Fibroblast of skin of abdomen (primary cell): ENCODE measurements at places on chromosomes 12 and 14.

DNA sequence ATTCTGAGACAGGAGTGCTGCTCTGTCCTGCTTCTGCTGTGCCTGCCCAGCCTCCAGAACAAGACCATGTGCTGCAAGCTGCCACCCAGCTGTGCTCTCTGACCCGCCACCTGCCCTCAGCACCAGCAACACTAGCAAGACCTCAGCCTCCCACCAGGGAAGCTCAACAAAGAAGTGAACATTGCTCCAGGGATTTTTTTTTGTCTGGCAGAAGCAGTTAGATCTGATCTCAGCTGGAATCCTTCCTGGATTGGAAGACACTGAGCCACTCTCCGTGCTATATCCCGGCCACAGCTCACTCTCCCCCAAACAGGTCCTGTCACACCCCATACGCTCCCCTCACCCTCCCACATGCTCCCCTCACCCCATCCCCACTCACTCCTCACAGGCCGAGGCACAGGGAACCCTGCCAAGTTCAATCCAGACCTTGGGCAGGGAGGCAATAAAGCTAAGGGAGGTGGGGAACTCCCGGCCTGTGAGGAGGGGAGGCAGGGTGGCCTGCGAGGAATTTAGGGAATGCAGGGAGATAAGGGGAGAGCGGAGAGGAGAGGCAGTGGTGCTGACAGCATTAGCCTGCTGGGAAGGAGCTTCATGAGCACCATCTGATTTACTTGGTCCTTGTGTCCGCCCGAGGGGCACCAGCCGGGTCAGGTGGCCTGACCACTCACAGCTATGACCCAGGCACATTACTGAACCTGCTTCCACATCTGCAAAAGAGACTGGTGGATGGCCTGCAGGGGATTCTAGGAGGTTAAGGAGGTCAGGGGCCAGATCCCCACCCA lies 29.7 kb downstream of the CCDC85C start:
- peak; percentile 91 for DNase-seq

GRCh38 chr12:4140581-4141301 lies 132.8 kb upstream of the CCND2 start:
- DNase-seq: no peak

- no peak for DNase-seq
Measured at GRCh38 chr12:118448341-118448740, 72.0 kb downstream of the SUDS3 start.

DNA sequence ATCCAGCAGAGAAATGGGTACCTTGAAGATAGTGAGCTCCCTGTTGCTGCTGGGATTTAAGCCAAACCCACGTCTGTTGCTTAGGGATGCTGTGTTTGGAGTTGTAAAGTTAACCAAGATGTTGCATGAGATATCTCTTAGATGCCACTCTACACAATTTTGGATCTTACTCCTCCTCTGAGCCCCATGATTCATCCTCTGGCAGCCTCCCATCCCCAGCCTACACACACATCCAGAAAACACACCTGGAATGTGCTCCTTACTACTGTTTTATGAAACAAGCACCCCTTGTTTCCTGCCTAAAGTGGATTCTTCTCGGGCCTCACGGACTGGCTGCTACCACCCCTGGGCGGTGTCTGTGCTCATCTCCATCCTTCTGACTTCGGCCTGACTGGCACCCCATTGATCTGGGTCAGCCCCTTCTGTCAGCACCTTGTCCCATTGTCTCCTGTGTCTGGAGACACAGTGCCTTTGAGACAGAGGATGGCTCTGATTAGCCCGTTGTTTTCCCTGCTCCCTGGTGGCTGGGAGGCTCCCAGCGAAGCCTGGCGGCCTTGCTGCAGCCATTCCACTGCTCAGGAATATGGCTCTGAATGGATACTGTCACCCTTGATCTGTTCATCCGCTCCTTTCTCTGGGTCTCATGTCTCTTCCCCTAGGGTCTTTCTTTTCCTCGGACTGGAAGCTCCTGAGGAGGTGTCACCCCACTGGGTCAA lies 24.3 kb downstream of the TSPAN9 start:
- peak; percentile 45 for DNase-seq

DNA sequence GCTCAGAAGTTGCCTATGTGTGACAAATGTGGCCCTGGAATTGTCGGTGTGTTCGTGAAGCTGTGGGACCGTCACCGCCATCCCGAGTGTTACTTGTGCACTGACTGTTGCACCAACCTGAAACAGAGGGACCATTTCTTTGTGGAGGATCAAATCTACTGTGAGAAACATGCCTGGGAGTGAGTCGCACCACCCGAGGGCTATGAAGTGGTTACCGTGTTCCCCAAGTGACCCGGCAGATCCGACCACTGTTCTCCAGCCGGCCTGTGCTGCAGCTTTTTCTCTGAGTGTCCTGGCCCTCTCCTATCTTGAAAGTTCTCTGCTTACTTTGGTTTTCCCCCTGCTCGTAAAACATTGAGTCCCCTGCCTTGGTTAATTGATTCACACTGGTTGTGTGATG lies 65.3 kb downstream of the VCPKMT start:
- no peak for DNase-seq

DNA sequence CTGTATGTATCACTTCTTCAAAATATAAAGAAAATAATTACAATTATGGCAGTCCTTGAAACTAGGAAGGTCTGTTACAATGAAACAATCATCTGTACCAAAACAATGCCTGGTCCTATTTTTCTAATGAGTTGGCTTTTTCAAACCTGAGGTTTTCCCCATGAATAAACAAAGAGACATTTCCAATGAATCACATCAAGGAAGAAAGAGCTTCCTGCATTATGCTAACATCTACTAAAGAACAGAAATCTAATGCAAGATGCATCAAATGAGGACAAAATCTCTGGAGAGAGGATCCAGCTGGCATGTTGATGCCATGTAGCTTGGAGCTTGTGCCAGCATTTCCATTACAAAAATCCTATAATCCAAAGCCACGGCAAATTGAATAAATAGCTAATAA lies 29.3 kb downstream of the NIN start:
- DNase-seq: peak; percentile 44

- no peak for DNase-seq
Measured at GRCh38 chr14:86521031-86521730, 991.2 kb downstream of the FLRT2 start.

GRCh38 chr12:81005606-81006005 lies 67.9 kb upstream of the LIN7A start:
- no peak for DNase-seq

DNA sequence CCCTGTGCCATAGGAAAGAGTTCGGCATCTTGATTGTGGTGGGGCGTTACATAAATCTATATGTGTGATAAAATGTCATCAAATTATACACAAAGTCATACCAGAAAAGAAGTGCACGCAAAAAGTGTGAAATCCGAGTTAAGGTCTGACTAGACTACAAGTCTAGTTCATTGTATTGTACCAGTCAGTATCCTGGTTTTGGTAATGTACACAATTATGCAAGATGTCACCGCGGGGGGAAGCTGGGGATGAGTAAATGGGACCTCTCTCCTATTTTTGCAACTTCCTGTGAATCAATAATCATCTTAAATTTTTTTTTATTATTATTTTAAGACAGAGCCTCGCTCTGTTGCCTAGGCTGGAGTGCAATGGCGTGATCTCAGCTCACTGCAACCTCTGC lies 43.2 kb upstream of the BCL11B start:
- no peak for DNase-seq

GRCh38 chr12:32217354-32218310 lies 111.0 kb downstream of the BICD1 start:
- DNase-seq: peak; percentile 97

DNA sequence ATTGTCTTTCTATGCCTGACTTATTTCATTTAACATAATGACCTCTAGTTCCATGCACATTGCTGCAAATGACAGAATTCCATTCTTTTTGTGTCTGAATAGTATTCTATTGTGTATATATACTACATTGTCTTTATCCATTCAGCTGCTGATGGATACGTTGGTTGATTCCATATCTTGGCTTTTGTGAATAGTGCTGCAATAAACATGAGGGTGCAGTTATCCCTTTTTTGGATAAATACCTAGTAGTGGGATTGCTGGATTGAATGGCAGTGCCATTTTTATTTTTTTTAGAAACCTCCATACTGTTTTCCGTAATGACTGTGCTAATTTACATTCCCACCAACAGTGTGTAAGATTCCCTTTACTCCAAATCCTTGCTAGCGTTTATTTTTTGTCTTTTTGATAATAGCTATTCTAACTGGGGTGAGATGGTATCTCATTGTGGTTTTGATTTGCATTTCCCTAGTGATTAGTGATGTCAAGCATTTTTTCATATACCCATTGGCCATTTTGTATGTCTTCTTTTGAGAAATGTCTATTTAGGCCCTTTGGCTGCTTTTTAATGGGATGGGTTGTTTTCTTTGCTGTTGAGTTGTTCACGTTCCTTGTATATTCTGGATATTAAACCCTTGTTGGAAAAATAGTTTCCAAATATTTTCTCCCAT lies 2.3 kb downstream of the OAS2 start:
- DNase-seq: no peak

DNA sequence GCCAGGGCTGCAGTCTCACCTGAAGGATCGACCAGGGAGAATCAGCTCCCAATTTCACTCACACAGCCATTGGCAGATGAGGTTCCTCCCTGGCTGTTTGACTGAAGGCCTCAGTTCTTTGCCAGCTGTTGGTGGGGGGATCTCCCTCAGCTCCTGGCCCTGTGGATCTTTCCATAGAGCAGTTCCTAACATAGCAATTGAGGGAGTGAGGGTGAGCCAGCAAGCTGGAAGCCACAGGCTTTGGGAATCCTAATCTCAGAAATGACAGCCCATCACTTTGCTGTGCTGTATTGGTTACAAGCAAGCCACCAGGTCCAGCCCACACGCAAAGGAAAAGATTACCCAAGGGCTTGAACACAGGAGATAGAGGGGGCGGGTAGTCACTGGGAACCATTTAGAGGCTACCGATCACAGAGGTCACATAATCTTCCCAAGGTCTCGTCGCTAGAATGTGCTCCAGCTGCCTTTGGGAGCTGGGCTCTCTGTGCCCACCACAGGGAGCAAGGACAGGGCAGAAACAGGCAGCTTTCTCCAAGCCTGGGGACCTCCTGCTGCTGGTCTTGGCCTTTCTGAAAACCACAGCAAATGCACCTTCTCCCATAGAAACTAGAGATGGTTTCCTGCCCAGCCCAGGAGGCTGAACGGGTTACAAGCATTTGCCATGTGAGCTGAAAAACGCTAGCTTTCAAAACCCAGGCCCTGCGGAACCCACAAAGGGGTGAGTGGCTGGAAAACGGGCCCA lies 4.6 kb upstream of the OTUB2 start:
- no peak for DNase-seq

GRCh38 chr12:63521706-63522105 lies 146.6 kb downstream of the DPY19L2 start:
- no peak for DNase-seq

GRCh38 chr12:102118874-102119273 lies 1.0 kb downstream of the NUP37 start:
- DNase-seq: no peak

DNA sequence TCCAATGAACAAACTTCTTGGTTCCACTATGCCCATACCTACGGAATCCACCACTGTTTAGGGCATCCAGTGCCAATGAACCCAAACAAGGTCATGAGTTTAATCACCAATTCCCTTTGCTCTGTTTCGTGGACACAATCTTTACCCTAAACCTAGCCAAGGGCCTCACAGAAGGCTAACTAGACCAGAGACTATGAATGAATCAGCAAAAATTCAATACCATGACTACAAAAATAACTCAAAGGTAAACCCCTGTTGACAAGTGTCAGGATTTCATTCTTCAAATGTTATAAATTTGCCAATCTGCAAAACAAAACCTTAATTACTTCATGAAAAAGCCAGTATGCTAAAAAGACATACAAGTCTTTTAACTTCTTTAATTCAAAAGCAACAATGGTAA lies 96.7 kb downstream of the CEP128 start:
- DNase-seq: peak; percentile 4

DNA sequence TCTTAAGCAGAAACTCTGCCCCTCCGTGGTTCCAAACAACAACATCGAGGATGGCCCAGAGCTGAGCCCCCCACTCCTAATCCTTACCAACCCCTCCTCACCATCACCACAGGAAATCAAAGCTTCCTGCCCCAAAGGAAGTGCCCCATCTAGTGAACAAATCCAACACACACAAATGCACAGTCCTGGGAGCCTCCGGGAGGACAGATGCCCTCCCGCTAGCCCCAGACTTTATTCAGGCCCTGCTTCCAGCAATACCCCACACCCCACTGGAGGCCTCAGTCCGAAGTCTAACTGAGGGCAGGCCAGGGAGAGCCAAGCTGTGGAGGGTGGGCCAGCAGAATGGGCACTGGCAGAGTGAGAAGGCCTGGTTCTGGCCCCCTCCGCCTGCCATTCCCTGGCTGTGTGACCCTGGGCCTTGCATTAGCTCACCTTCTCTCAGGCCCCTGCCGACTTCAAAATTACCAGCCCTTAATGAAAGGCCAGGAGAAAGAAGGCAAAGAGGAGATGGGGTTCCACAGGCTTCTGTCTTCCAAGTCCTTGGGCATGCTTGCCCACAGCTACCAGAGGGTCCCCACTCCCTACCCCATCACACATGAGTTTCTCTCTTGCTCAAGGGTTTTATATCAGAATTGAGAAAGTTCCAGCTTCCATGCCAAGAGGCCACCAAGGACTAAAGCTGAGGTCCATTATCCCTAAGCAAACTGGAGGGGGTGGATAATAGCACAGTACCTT lies 2.3 kb downstream of the HDAC7 start:
- DNase-seq: no peak

DNA sequence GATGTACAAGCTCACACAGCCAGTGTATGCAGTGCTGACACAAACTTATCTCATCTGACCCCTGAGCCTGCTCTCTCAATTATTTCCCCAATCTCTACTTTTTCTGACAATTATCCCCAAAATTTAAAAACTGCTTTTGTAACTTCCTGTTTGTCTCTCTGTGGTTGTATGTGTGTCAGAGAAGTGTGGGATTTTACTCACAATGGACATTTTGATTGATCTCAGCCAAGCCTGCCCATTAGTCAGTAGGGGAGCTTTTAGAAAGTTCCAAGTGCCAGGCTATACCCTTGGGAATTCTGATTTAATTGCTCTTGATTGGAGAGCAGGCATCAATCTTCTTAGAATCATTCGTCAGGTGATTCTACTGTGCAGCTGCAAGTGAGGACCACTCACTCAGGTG lies 64.9 kb upstream of the LMNTD1 start:
- DNase-seq: no peak

DNA sequence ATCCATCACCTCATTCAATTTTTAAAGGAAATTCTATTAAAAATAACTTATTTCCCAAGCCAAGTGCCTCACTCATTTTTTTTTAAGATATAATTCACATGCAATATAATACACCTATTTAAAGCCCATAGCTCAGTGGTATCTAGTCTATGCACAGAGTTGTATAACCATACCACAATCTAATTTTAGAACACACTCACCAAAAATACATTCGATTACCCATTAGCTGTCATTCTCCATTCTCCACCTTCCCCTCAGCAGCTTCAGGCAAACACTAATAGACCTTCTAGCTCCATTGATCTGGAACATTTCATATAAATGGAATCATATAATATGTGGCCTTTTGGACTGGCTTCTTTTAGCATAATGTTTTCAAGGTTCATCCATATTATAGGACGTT lies 49.5 kb downstream of the CLMN start:
- DNase-seq: no peak

DNA sequence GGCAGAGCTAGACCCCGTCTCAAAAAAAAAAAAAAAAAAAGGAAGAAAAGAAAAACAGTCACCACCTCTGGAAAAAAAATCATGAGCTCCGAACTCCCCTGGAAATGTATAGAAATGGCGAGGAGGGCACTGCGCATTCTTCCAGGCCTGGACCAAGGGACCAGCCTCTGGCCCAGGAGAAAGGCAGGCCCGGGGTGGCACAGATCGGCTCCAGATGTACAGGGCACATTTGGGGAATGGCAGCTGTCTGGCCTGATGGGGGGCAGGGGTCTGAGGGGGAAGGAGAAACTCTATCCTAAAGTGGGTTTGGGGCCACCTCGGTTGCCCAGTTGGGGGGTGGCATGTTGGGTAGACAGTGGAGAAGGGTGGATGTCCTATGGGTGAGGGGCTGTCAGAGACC lies 46.0 kb upstream of the EML1 start:
- DNase-seq: no peak
